Effector memory CD4-positive, alpha-beta T cell (primary cell): ENCODE measurements at places on chromosomes 16 and 17.

- peak overlapping the region; percentile 77 for H3K27ac ChIP-seq
- peak overlapping the region; percentile 63 for H3K4me3 ChIP-seq
- H3K36me3 ChIP-seq = no peaks in the 10 kb centered on the region
- DNase-seq = no peak
Measured at GRCh38 chr16:25013751-25014499, 1.2 kb downstream of the ARHGAP17 start.

DNA sequence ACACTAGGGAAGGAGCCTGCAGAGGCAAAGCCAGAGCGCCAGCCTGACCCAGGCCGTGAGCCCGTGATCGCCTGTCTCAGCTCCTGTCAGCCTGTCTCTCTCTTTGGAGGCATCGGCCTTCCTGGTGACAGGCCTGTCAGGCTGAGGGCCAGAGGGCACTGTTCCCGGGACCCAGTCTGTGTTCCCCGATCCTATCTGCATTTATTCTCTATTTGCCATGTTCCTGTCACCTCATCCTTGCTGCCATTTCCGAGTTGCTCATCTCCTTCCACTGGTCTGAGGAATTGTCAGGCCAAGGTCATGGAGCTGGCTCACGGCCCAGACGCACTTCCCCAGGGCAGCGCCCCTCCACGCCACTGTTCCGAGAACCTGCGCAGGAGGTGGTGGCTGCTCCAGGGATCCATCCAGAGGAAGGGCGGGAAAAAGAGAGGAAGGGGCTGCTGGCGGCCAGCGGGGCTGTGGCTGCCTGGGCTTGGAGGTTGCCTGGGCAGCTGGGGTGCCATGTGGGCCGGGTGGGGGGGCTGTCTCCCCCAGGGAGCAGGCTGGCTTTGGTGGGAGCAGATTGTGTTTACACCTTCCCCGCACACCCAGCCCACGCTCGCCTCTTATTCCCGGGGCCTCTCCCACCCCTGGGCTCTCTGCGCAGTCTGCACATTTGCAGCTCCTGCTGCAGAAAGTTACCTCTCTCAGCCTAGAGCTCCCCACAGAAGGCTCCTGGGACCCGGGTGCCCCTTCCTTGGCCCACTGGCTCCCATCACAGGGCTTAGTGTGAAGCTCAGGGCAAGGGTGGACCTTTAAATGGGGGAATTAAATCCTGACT lies 4.9 kb downstream of the PRCD start:
- peaks cover 10% of the 10 kb centered on the region for H3K4me1 ChIP-seq
- peaks cover 3% of the 10 kb centered on the region for H3K27me3 ChIP-seq
- H3K36me3 ChIP-seq = no peaks in the 10 kb centered on the region
- no peak overlapping the region for H3K27ac ChIP-seq

DNA sequence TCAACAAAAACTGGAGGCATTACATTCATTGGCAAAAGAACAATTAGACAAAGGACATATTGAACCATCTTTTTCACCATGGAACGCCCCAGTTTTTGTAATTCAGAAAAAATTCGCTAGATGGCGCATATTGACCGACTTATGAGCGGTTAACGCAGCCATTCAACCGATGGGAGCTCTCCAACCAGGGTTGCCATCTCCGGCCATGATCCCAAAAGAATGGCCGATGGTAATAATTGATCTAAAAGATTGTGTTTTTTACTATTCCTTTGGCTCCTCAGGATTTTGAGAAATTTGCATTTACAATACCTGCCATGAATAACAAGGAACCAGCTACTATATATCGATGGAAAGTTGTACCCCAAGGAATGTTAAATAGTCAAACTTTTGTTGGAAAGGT lies 21.4 kb downstream of the ALOX15B start:
- no peak overlapping the region for H3K27ac ChIP-seq
- peaks cover 18% of the 10 kb centered on the region for H3K27me3 ChIP-seq
- no peak overlapping the region for H3K4me3 ChIP-seq
- H3K4me1 ChIP-seq = no peaks in the 10 kb centered on the region
- no peaks in the 10 kb centered on the region for H3K36me3 ChIP-seq

DNA sequence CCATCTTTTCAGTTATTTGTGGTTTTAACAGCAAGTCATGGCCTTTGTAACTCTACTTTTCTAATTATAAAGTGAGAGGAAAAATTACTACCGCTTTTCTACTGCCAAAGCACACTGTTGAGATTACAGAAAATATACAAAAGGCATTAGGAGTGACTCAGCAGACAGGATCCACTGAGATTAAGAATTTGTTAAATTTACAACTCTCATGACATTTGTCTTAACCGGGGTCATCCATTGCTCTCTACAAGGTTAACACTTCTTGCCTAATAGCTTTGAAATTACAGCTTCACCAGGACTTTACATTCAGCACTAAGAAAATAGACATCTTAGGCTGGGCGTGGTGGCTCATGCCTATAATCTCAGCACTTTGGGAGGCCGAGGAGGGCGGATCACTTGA lies 93.4 kb downstream of the SSH2 start:
- no peak for DNase-seq
- H3K4me1 ChIP-seq = no peaks in the 10 kb centered on the region
- H3K27me3 ChIP-seq = no peaks in the 10 kb centered on the region

DNA sequence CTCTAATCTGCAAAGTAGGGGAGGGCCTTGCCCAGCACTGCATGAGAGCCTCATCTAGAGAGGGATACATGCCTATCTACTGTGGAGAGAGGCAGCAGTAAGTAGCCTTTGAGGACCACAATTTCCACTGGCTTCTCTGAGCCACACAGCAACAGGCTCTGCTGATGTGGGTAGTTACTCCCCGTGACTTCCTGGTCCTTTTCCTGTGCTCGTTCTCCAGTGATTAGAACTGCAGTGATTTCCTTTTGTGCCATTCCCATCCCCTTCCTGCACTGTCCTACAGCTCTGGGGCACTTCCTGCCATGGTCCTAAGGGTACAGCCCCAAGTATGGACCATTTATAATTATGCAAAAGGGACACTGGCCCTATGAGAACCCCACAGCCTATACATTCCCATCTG lies 3.0 kb downstream of the PLSCR3 start:
- H3K27ac ChIP-seq = no peak overlapping the region
- peaks cover 33% of the 10 kb centered on the region for H3K4me1 ChIP-seq
- H3K36me3 ChIP-seq = peaks cover 50% of the 10 kb centered on the region
- no peak for DNase-seq

- H3K27me3 ChIP-seq = no peaks in the 10 kb centered on the region
- H3K27ac ChIP-seq = no peak overlapping the region
- H3K4me3 ChIP-seq = no peak overlapping the region
- no peaks in the 10 kb centered on the region for H3K36me3 ChIP-seq
Measured at GRCh38 chr16:57791195-57791892, 10.9 kb downstream of the KIFC3 start.

DNA sequence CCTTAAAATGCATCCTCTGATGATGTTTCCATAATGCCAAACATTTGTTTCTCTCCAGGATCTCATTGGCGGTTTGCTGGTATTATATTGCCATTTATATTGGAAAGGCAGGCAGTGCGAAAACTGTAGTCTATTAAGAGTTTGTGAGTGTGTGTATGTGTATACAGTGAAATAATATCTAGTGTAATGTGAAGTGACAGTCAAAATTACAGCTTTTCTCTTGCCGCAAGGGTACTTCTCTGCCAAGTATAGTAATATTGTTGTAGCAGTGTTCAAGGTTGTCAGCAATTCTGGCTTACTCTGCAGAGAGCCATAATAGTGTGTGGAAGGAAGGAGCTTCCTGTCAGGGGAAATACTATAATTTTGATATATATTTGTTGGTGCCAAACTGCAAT lies 178.6 kb downstream of the WWOX start:
- DNase-seq = no peak
- no peaks in the 10 kb centered on the region for H3K4me1 ChIP-seq
- H3K4me3 ChIP-seq = no peak overlapping the region
- H3K27me3 ChIP-seq = no peaks in the 10 kb centered on the region
- no peaks in the 10 kb centered on the region for H3K36me3 ChIP-seq

GRCh38 chr17:57886020-57886419 lies 36.2 kb upstream of the MRPS23 start:
- no peaks in the 10 kb centered on the region for H3K4me1 ChIP-seq
- H3K27ac ChIP-seq = no peak overlapping the region
- DNase-seq = no peak
- H3K4me3 ChIP-seq = no peak overlapping the region
- H3K36me3 ChIP-seq = no peaks in the 10 kb centered on the region

- H3K4me1 ChIP-seq = no peaks in the 10 kb centered on the region
- H3K27ac ChIP-seq = no peak overlapping the region
- DNase-seq = no peak
Measured at GRCh38 chr17:65334406-65334805, 197.2 kb downstream of the RGS9 start.

DNA sequence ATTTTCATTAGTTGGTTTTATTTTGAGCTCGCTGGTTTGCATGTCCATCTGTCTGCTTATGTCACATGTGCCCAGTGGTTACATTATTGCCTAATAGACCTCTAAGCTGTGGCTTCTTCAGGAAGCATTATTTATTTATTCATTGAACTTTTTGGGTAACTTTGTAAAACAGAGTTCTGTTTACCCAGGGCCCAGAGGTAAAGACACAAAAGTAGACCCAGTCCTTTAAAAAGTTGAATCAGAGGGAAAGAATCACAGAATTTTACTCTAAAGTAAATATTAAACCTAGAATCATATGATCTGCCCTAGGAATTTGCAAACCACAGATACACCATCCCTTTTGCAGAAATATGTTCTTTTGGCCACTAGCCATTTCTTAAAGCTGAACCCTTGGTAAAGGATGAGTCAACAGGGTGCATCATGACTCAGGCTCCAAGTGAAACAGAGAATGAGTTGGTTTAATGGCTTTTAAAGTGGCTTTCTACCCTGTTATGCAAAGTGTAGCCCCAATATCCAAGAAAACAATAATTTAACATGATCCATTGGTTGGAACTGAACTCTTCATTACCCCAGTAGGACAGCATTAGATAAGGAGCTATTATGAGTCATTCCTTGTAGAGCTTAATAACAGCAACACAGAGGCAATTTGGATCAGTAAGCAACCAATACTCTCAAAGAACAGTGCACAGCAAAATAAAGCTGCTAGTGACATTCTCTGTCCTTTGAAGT lies 236.3 kb downstream of the KCNJ2 start:
- no peak overlapping the region for H3K4me3 ChIP-seq
- no peak for DNase-seq
- H3K36me3 ChIP-seq = no peaks in the 10 kb centered on the region
- no peaks in the 10 kb centered on the region for H3K27me3 ChIP-seq
- H3K4me1 ChIP-seq = no peaks in the 10 kb centered on the region

DNA sequence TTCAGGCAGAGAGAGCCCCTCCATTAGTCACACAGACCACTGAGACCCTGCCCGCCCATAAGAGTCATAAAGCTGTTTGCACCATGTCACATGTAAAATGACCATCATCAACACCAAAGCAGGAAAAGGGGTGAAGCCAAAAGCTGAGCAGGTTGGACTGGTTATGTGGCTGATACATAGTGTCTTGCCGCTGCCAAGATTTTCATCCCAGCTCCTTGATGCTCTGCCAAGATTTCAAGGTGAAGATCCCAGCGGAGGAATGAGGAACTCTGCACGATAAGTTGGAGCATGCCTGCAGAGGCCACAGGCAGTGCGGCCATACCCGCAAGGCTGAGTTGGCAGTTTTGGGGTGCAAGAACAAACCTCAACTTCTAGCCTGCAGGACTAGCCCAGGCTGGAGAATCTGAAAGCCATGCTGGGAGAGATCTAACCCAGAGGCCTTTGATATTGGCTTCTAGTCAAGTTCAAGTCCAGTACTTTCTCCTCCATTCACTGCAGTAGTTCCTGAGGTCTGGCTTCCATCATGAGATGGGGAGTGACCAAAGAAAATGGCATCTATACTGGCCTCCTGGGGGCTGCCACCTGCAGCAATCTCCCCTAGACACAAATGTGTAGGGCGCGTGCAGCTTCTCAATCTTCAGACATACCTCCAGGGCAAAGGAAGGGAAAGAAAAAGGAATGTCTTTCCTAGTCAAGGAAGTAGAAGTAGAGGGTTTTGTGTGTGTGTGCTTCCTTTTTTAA lies 79.7 kb upstream of the NOL11 start:
- no peak for DNase-seq
- no peaks in the 10 kb centered on the region for H3K4me1 ChIP-seq
- no peak overlapping the region for H3K27ac ChIP-seq
- H3K4me3 ChIP-seq = no peak overlapping the region

DNA sequence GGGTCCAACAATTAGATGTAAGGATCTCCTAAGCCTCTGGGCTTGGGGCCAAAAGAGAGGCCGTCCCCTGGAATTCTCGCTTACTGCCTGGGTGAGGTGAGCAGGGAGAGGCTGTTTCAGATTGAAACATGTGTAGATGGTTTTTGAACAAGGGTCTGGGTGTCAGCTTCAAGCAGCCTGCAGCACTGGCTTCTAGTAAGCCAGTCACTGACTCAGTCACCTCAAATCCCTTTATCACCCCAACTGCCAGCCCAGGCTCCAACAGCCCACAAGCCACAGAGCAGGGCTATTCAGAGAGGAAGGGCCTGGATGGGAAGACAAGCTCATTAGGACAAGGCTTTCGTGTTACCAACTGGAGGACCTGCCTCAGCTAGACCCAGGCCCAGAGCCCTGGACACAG lies 180.2 kb downstream of the CCT6B start:
- H3K4me1 ChIP-seq = no peaks in the 10 kb centered on the region
- H3K27me3 ChIP-seq = no peaks in the 10 kb centered on the region
- no peak for DNase-seq
- no peaks in the 10 kb centered on the region for H3K36me3 ChIP-seq
- no peak overlapping the region for H3K4me3 ChIP-seq

DNA sequence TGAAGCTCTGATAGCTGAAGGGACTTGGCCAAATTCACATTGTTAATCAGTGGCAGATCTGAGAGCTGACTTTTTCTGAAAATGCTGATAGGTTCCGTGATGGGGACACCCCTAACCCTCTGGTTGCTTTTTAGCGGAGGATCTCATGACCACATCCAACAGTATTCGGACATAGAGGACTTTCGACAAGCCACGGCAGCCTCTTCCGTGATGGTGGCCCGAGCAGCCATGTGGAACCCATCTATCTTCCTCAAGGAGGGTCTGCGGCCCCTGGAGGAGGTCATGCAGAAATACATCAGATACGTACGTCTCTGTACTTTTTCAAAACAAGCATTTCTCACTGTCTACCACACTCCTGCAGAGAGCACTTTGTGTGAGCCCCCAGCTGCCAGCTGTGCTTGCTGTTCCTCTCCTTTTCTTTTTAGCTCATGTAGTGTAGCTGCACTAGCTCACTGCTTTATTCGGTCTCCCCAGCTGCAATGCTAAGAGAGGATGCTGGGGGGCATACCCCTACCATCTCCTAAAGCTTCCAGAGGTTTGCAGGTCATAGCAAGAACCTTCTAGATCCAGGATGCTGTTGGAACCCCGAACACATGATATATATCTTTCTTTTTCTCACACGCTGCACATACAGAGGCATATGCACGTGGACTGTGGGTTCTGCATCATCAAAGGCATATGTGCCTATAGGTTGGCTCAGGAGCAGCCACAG lies 14.2 kb upstream of the NFATC3 start:
- peaks cover 6% of the 10 kb centered on the region for H3K36me3 ChIP-seq
- no peaks in the 10 kb centered on the region for H3K27me3 ChIP-seq
- H3K4me3 ChIP-seq = no peak overlapping the region
- peaks cover 71% of the 10 kb centered on the region for H3K4me1 ChIP-seq
- DNase-seq = no peak

- H3K36me3 ChIP-seq = no peaks in the 10 kb centered on the region
- DNase-seq = no peak
- H3K27ac ChIP-seq = no peak overlapping the region
- no peak overlapping the region for H3K4me3 ChIP-seq
- H3K27me3 ChIP-seq = no peaks in the 10 kb centered on the region
Measured at GRCh38 chr16:4618645-4619418, 4.1 kb upstream of the UBALD1 start.

- H3K27me3 ChIP-seq = no peaks in the 10 kb centered on the region
- no peak for DNase-seq
- peaks cover 8% of the 10 kb centered on the region for H3K36me3 ChIP-seq
- H3K4me3 ChIP-seq = no peak overlapping the region
Measured at GRCh38 chr16:2180962-2181923, 15.2 kb downstream of the CASKIN1 start.
